ENCODE measurements at places on chromosomes 12 and 14.

- DNase-seq, result no peak
Observed at GRCh38 chr12:57241402-57242310, 9.3 kb downstream of the STAC3 start.

- DNase-seq, result no peak
Observed at GRCh38 chr12:67989184-67989920, at the start of gene IFNG-AS1. IFNG-AS1 (plus strand) TSS chr12:67989447.

- no peak for DNase-seq
Observed at GRCh38 chr12:71439613-71440344, at the start of gene LGR5. LGR5 (plus strand) TSS chr12:71439798; CDS start chr12:71440081, 283 bp downstream.

- DNase-seq, result no peak
Observed at GRCh38 chr12:68622250-68622649, 11.6 kb downstream of the RAP1B start.

- DNase-seq, result no peak
Observed at GRCh38 chr12:24695657-24696329, 253.1 kb downstream of the BCAT1 start.

DNA sequence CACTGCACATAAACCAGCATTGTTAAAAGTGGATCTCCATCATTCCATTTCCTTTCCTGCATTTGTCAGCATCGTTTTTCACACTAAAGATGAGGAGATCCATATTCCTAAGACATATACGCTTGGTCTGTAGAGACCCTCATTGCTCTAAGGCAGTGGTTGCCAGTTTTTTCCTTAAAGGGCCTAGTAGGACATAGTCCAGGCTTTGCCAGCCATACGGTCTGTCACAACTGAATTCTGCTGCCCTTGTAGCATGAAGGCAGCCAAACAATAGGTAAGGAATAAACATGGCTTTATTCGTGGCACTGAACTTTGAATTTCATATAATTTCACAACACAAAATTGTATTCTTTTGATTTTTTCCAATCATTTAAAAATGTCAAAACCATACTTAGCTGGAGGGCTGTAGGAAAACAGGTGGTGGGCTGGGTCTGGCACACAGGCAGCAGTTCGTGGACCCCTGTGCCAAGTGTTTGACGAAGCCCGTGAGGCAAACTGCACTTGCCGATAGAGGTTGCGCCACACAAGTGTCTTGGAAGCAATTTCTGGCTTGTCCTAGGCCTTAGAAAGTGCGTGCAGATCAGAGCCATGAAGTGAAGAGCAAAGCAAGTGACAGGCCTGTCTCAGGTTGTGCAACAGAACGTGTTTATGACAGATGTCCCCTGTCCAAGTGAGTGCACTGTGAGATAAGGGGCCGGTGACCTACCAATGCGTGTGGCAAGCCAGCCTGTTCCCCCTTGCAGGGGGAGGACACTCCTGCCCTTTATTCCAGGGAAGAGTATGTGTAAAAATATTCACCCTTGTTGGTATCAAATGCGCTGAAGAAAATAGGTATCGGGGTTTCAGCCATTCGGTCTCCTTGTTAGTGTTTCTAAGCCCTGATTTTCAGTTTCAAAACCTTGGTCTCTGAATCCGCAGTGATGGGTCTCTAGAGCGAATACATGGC, 916 bp upstream of the CHPT1 start:
- no peak for DNase-seq

GRCh38 chr12:121133838-121134237, 1.2 kb downstream of the P2RX7 start:
- no peak for DNase-seq

DNA sequence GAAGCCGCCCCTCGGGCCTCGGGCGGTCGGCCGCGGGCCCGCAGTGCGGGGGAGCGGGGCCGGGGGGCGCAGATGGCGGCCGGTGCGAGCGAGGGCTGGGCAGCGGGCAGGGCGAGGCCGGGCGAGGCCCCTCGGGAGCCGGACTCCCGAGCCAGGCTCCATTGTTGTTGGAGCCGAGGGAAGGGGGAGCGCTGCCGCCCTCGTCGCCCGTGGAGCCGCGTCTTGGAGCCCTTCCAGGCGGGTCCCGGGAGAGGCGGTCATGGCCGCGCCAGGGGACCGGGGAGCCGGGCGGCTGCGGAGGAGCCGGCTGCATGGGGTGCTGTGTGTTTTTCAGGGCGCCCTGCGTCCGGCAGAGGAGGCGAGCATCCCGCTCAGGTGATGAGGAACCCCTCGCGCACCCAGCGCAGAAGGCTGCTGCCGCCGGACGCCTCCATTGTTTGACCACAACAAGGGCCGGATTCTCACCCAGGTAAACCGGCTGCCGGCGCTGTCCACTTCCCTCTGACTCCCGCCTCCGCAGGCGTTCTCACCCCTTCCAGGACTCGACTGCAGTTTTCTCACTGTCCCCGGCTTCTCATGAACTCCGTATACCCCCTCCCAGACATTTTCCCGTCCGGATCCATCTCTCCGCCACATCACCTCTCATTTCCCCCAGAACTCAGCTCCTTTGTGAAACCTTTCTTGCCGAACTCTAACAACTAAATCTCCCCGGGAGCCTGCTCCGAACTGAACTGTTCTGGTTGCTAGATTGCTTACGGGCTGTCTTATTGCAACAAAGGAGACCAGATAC, 732 bp downstream of the ZNF664 start:
- no peak for DNase-seq

GRCh38 chr14:74848768-74849167, 27.2 kb downstream of the PROX2 start:
- DNase-seq, result no peak

- no peak for DNase-seq
Observed at GRCh38 chr12:116090516-116090915, 187.0 kb downstream of the MED13L start.

GRCh38 chr12:125129179-125129571, 63.9 kb downstream of the AACS start:
- DNase-seq, result no peak

- no peak for DNase-seq
Observed at GRCh38 chr12:98296462-98297079, 218.8 kb upstream of the TMPO start.

GRCh38 chr12:53523131-53523530, 15.8 kb upstream of the NPFF start:
- no peak for DNase-seq

GRCh38 chr12:101948365-101948764, 71.0 kb downstream of the DRAM1 start:
- no peak for DNase-seq

DNA sequence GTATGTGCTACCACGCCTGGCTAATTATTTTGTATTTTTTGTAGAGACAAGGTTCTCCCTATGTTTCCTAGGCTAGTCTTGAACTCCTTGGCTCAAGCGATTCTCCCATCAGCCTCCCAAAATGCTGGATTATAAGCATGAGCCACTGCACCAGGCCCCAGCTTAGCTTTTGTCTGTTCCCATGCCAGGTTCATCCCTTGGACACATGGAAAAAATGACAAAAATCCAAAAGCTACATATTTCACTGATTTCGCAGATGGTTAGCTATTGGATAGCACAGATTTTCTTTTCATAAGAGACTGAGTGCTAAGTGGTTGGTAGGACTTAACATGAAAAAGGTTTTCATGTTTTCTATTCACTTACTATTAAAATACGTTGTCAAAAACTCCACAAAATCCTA, 286.6 kb upstream of the KITLG start:
- no peak for DNase-seq

DNA sequence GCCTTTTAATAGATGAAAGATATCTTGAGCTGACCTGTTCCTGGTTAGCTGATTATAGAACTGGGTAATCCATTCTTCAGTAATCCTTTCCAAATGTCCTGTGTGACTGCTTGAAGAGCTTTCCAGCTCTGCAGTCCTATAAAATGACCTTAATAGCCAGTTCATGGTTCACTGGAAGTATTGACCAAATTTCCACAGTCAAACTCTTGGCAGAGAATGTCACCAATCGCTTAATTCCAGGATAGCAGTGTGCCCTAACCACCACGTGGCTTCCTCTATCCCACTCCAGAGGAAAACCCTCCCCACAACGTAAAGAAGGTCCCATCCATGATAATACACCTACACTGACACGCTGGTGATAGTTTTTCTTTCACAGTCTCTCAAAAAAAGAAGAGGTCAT, 17.4 kb downstream of the PRKAB1 start:
- DNase-seq, result no peak

GRCh38 chr12:82886671-82887340, 200.1 kb downstream of the TMTC2 start:
- no peak for DNase-seq

DNA sequence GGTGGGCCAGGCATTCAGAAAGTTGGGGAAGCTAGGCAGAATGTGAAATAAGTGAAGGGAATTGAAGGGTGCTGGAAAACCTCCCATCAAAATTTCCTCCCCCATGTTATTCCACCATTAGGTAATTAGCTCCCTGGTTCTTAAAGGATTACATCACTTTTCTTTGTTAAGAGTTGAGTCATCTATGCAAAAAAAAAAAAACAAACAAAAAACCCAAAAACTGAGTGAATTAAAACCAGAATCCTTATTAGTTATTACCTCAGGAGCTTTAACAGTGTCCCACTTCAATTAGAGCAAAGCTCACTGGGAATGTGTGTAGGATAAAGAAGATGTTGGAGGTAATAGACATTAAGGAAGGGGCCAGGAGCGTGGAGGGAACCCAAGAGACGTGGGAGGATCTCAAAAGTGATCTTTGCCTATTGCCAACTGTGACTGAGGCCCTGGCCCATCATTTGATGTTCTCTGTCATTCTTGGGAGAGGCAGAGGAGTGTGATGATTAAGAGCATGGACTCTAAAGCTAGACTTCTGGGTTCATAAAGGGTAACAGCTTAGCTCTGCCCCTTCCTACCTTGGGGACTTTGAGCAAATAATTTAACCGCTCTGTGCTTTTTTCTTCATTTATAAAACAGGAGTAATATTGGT, 364.7 kb downstream of the APAF1 start:
- DNase-seq, result no peak

GRCh38 chr12:93847517-93848474, 170.6 kb downstream of the CRADD start:
- no peak for DNase-seq

DNA sequence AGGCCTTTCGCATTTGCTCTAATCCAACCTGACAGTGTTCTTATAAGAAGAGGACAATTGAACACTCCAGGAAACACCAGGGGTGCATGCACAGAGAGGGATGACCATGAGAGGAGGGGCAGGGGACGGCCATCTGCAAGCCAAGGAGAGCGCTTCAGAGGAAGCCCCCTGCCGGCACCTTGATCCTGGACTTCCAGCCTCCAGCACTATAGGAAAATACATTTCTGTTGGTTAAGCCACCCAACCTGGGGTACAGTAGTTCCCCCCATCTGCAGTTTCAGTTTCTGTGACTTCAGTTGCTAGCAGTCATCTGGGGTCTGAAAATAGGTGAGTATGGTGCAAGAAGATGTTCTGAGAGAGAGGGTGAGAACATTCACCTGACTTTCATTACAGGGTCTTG, 64.7 kb downstream of the CLMN start:
- no peak for DNase-seq

DNA sequence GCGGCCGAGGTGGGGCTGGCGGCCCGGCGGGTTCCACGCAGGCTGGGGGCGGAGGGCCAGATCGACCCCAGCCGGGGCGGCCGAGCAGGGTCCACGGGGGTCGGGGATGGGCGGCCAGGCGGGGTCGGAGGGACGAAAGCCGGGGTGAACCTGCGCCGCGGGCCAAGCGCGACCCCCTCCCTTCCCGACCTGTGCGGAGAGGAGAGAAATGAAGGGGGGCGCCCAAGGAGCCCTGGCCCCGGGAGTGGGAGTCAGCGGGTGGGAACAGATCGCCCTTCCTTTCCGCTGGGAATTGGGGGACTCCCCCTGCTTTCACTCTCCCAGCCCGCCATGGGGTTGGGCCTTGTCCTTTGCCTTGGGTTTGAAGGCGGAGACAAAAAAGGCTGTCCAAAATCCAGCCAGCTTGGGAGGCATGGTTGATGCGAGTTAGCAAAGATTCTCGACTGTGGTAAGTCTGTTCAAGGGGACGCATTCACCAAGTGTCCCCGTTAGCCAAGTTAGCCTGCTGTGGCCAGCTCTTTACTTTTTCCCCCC, 559 bp upstream of the CKAP4 start:
- DNase-seq, result no peak

- DNase-seq, result no peak
Observed at GRCh38 chr14:80356413-80356812, 145.1 kb upstream of the DIO2 start.

- DNase-seq, result no peak
Observed at GRCh38 chr12:32110942-32111341, 4.3 kb downstream of the BICD1 start.

DNA sequence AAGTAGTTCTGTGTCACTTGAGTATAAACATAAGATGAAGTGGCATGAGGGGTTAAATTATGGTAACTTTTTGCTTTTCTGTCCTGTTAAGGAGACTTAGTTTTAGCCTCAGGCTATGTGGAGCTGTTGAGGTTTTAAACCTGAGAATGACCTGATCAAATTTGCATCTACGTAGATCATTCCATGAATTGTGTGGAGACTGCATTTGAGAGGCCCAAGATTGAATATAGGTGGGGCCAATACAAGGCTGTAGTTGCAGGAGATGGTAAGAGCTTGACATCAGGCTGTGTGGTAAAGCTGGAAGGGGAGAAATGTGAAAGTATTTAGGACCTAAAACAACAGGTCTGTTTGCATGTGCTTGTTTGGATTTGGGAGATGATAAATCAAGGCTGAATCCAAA, 249.5 kb downstream of the SLC16A7 start:
- DNase-seq, result no peak

DNA sequence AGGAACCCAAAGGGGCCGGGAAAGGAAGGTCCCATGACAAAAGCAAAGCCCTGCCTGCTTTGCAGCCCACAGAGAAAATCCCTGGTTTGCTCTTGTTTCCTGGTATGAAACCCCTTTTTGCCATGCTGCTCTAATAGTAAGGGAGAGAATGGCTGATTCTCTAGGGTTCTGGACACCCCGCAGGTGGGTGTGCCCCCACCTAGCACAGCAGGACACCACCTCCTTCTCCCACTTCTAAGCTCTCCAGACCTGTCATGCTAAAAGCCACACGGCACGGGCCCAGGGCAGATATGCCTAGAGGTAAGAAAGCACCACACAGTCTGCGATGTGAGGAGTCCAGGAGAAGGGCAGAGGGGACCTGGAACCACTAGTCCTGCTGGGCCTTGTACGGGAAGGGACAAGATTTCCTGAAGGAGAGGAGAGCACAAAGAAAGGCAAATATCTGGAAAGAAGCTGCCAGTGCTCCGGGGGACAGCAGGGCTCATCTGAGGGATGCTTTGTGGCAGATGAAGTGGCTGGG, 113.3 kb downstream of the BCL11B start:
- DNase-seq, result no peak

- peak; percentile 30 for DNase-seq
Observed at GRCh38 chr14:63276492-63277342, 42.0 kb downstream of the GPHB5 start.

GRCh38 chr12:116820064-116820656, 61.1 kb downstream of the HRK start:
- no peak for DNase-seq

DNA sequence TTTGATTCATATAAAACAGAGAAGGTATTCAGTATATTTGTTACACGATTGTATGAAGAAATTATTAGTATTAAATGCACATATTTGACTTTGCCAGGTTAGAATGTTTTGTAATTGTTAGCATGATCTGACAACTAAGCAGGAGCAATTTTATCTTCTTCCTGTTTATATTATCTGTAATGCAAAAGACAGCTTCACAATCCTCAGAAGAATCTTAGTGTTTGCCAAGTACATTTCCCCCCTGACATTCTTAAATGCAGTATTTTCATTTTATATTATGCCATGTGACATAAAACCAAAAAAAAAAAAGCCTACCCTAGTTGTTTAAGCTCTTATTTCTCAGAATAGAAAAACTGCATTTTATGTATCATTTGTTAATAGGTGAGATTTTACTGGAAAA, 469.4 kb downstream of the FOXG1 start:
- no peak for DNase-seq

GRCh38 chr12:32569259-32569658, 109.8 kb upstream of the DNM1L start:
- no peak for DNase-seq
